ENCODE measurements at places on chromosomes 2 and 18. TPM values are rescaled to one million over a fixed set of nuclear protein-coding genes. Genes with fewer than 3 reads are reported as not detected.

Gene ABCB11
- total RNA-seq: not detected

Gene BOLL
- total RNA-seq: 0.51 TPM

Gene DSG1
- not detected for total RNA-seq

Gene MYL1
- total RNA-seq: not detected

Gene ZNF521
- not detected for total RNA-seq

Gene CD302
- total RNA-seq: 0.44 TPM

Gene CHRND
- total RNA-seq: not detected

Gene FEV
- total RNA-seq: not detected

Gene PDE11A
- not detected for total RNA-seq

Gene BMP10
- not detected for total RNA-seq

Gene EN1
- total RNA-seq: not detected

Gene RUFY4
- 0.64 TPM for total RNA-seq

Gene TUBA4B
- total RNA-seq: not detected

Gene PSMA8
- total RNA-seq: 0.44 TPM

Gene NOSTRIN
- not detected for total RNA-seq

Gene SH3RF3
- total RNA-seq: 0.39 TPM

Gene PPP3R1
- total RNA-seq: 85.9 TPM

Gene CEBPZ
- total RNA-seq: 79.2 TPM

Gene NCKAP1
- total RNA-seq: 14.4 TPM

Gene TBR1
- total RNA-seq: 0.05 TPM

Gene HOXD10
- not detected for total RNA-seq

Gene PRSS56
- not detected for total RNA-seq

Gene FBXO48
- 1.4 TPM for total RNA-seq

Gene COLEC12
- not detected for total RNA-seq

Gene CNGA3
- total RNA-seq: not detected

Gene TXNDC2
- total RNA-seq: 0.26 TPM

Gene PPP1R1C
- total RNA-seq: not detected

Gene EPHA4
- total RNA-seq: 0.23 TPM

All from activated T-helper 1 cell treated with anti-CD3 and anti-CD28 coated beads, Interleukin-12 subunit alpha, Interleukin-12 subunit beta, Interleukin-2, Interleukin-4 antibody, amounts not matched to agents 30 ng/mL and 10 ng/mL and 1 ng/mL, durations not matched to agents 14 hours and 24 hours and 36 hours (primary cell).